Stimulated activated CD4-positive, alpha-beta T cell treated with anti-CD3 and anti-CD28 coated beads, Interleukin-15, amount 100 ng/mL, for 48 hours (primary cell): ENCODE measurements at places on chromosomes 1 and 21.

DNA sequence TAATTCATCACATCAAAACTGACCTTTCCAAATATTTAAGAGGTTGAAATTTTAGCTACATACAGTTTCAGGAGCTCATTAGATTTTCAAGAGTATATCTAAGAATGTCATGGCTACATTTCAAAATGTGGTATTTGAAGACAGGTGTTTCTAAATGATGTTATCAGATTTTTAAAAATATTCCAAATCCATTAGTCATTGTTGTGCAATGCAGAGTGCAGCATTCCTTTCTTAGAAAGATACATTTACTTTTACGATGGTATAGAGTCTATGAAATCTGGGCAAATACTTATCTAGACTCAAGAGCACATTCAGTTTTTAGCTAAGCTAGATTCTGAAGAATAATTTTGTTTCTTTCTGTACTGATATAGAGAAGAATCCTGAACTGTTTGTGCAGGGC is 230.3 kb downstream of the CHRM3 start:
- no peak for DNase-seq

GRCh38 chr1:158509471-158510156 is 37.6 kb downstream of the OR10R2 start:
- no peak for DNase-seq

DNA sequence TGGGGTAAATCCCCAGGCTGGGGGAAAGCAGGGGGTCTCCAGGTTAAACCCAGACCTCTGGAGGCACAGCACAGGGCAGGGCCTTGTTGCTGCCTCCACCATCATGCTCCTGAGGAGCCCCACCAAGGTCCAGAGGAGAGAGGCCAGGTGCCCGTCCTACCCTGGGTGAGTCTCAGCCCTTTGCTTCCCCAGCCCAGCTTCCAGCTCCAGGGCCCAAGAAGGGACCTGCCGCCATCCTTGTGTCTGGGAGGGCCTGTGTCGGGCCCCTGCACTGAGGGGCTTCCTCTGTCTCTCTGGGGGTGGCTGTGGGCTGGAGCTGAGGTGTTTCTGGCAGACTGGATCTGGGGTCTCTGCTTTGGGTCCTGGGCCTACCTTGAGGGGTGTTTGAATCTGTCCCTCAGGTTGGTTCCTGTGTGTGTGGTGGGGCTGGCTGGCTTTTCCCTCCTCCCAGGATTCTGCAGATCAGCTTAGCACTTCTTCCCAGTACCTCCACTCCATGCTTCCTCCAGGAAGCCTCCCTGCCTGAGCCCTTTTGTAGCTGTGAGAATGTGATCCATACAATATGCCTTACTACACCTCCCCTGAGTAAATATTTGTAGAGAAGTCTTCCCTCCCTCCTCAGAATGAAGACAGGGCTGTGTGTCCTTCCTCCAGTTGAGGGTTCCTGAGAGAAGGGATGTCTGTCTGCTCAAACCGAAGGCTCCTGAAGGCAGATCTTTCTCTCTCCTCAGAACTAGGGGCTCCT is 6.2 kb downstream of the GPR3 start:
- no peak for DNase-seq

- no peak for DNase-seq
Observed at GRCh38 chr1:192937128-192937527, 122.0 kb downstream of the UCHL5 start.

GRCh38 chr1:103283371-103283770 is 175.0 kb upstream of the COL11A1 start:
- DNase-seq = no peak

- no peak for DNase-seq
Observed at GRCh38 chr1:78869136-78869535, 137.4 kb downstream of the ADGRL4 start.

GRCh38 chr1:222889440-222889839 is 74.6 kb downstream of the DISP1 start:
- DNase-seq = no peak

- DNase-seq = peak; percentile 53
Observed at GRCh38 chr21:33383056-33383888, 19.9 kb upstream of the IFNGR2 start.

GRCh38 chr1:43994794-43995790 is 3.7 kb downstream of the CCDC24 start:
- DNase-seq = no peak

DNA sequence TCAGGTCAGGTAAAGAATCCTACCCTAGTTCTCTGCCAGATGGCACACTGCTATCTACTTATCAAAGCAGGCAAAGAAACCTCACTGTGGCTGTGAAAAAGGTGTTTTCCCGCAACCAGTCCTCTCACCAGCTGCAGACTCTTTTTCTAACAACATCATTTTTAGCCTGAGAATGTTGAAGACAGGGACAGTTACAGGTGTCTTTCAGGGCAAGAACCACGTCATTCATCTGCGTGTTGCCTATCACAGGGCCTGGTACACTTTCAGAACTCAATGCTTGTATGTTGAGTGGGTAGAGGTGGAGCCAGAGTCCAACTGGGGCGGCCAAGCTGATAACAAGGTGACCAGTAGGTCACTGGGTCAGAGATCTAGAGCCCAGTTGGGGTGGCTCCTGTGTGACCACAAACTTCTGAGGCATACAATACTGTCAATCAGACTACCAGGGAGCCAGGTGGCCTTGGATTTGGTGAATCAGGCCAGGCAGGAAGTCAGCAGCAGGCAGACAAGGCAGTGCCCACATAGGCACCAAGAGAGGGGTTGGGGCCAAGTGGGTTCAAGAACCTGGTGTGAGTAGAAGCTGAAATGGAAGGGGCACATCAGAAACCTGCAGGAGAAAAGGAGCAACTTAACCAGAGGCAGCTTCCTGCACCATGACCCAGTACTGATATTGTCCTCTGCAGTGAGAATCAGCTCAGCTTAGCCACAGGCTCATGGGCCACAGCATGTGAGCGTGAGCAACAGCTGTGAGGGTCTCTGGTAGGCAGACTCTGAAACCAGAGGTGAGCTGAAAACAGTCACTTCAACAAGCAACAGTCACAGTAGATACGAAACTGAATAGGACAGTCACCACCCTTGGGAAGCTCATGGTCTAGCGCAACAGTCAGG is 123.6 kb downstream of the DTL start:
- no peak for DNase-seq

GRCh38 chr1:242178924-242179708 is 180.2 kb upstream of the MAP1LC3C start:
- DNase-seq = no peak

DNA sequence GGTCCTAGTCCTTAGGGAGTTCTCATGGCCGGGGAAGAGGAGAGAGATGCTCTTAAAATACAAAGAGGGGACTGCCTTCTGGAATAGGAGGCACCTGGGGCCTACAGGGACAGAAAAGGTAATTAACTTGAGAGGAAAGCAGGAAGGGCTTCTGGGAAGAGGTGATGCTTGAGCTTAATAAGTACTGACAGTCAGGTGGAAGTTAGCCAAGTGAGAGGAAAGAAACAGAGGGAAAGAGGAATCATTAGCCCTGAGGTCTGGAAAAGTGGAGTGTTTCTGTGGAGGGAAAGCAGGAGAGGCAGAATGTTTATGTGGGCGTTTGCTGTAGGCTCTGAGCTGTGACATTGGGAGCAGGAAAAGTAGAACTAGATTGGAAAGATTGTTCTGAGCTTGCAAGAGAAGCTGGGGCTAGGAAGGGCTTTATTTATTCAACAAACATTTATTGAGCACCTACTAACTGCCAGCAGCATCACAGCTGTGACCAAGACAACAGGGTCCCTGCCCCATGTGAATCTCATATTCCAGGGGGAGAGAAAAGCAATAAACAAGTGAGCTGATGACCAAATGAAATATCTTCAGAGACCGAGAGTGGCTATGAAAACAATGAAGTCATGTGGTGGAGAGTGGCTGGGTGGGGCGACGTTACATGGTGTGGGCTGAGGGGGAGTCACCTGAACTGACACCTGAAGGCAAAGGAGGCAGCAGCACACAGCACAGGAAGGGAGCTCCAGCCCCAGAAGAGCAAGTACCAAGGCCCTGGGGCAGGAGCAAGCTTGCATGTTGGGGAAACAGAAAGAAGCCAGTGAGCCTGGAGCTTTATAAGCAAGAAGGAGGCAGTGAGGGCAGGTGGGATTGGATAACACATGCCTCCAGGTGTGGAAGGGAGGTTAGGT is 4.4 kb upstream of the FNDC5 start:
- no peak for DNase-seq

GRCh38 chr1:185661971-185662370 is 72.2 kb upstream of the HMCN1 start:
- DNase-seq = no peak

DNA sequence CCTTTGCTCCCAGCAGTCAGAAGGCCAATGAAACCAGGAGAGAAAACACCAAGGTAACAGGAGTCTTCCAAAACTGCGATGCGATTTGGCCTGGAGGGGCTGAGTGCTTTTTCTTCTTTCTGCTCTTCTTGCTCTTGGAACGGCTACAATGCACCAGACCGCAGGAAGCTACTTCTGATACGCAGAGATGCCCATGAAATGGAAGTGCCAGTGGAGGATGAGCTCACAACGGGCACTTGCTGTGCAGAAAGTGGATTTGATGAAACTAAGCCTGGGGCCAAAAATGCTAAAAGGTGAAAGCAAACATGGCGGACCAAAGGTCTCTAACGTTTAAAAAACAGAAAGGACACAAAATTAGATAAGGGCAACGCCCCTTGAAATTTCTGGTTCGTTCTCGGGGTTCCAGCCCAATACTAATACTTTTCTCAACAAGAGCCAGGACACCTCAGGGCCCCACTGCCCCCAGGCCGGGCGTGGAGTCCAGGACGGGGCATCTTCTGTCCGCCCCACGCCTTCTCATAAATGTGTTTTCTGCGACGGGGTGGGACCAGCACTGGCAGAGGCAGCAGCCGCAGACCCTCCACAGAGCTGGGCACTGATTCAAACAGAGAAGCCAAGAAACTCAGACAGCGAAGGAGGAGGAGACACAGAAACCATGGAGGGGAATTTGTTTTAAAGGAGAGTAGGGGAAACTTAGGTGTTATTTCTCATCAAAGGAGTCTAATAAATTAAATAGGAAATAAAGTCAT is 101.3 kb downstream of the CRYAA start:
- DNase-seq = no peak

DNA sequence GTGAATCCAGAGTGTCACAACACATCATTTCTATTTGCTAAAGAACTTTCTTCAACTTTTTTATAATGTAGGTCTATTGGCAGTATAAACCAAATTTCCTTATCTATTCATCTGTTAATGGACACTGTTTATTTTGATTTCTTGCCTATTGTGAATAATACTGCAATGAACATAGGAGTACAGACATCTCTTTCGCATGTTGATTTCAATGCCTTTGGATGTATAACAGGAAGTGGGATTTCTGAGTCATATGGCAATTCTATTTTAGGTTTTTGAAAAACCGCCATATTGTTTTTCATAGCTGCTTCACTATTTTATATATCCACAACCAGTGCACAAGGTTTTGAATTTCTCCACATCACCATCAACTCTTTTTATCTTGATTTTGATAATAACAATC is 198.7 kb downstream of the KCNT2 start:
- DNase-seq = no peak

GRCh38 chr1:209808059-209808581 is 2.2 kb upstream of the IRF6 start:
- no peak for DNase-seq

- no peak for DNase-seq
Observed at GRCh38 chr1:168921629-168922028, 184.9 kb upstream of the ATP1B1 start.

DNA sequence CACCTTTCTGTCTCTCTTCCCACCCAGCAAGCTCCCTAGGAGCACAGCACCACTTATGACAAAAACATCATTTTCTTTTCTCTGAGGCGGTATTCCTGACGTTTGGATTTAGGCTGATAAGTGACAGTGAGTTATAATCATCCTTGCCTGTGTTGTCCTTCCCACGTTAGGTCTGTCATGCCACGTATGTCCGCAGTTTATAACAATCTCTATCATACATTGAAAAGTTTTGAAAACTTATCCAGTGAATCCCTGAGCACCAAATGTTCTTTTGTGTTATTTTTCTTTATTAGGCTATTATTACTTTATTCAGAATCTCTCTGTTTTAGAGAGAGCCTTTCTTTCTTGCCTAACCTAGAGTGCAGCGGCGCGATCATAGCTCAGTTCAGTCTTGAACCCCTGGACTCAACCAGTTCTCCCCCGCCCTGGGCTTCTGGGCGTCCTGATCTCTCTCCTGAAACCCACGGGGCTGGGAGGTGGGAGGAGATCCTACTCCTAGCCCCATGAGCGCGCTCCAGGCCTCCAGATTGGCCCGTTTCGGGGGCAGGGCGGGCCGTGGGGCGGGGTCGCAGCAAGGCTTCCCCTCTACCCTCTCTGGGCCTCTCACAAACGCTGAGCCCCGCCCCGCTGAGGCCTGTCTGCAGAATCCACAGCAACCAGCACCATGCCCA is at the start of gene GSTM2:
GSTM2 (plus strand) TSS at position 606 of the 671 bp plus-strand sequence; CDS start at position 665, 59 bp downstream.
- peak; percentile 71 for DNase-seq

DNA sequence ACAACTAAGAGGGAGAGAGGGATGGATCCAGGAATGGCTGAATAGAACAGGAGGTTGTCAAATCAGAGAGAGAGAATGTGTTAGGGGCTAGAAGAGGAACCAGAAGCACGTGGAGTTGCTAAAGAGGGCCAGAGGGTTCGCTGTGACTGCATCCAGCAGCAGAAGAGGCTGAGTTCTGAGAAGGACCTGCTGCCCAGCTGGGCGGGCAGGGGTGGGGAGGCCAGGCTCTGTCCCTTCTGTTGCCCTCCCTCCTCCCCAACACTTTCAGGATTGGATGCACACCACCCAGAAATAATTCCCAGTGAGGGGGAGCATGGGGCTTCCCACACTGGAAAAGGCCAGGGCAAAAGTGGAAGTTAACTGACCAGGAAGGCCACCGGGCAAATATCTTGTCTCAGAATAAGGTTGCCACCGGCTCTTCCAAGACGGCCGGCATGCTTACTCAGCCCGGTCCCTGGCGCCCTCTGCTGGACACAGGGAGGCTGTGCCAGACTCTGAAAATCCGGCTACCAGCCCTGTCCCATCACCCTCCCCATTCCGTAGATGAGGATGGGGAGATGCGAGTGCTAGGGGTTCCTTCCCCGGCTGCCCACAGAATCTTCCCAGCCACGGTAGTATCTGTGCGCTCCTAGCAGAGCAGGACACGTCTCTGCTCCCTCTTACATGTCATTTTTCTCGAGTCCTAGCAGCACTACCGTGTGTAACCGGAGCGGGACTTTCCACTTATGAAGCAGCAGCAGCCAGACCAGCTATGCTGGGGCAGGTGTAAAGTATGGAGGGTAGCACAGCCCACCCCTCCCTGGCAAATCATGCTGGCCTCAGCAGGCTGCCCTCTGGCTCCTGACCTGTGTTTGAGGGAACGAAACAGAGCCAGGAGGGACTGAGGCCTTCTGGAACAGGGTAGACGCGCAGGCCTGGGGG is 46.8 kb upstream of the A3GALT2 start:
- peak; percentile 67 for DNase-seq

DNA sequence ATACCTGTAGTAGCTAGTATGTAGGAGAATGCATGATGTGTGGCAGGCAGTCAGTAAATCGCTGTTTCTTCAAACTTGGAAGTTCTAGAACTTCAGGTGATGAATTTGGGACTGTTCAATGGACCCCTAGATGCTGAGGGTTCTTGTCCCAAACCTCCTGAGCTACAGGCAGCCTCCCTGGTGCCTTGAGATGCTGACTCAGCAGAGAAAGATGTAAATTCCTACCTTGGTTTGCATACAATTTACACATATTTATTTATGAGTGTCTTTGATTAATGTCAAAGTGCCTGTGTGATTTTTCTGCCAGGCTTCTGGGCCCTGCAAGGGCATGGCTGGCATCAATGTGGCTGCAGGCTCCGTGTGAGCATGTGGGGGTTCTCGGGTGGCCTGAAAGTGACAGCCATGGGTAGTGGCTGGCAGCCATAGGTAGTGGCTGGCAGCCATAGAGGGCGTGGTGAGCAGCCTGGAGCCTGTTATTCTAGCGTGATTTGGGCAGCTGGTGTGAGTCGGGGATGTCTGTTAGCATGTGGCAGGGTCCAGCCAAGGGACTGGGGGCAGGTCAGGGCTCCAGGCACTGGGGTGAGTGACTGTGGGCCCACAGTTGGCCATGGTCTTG is 13.2 kb upstream of the POU3F1 start:
- no peak for DNase-seq
